Type B pancreatic cell (in vitro differentiated cells): ENCODE measurements at places on chromosomes 2 and 18. TPM values are rescaled to one million over a fixed set of nuclear protein-coding genes. Genes with fewer than 3 reads are reported as not detected.
A peak's percentile ranks its signal among the peaks of the same experiment; 100 is the strongest.

DNA sequence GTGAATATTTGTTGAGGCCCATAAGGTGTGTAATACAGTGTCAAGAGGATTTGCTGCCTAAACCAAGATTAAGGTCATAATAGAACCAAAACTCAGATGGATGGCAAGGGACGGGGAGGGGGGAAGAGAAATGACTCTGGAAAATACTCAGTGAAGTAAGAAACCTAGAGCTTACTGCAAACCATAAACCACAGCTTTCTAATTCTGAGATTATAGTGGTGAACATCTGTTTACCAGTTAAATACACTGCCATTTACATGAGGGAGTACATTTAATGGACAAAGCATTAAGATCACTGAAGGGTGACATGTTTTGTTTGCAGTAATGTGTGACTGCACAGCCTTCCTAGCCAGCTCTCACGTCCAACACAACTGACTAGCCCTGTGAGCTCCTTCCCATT lies 19.8 kb downstream of the EVX2 start:
- H3K27ac ChIP-seq = no peak overlapping the region

MYCN gene
- 24.6 and 68.3 TPM in 2 replicates for total RNA-seq

GRCh38 chr2:7225848-7226247 lies 308.6 kb downstream of the RNF144A start:
- DNase-seq = no peak
- H3K27ac ChIP-seq = no peak overlapping the region
- no peak overlapping the region for H3K4me3 ChIP-seq
- H3K4me1 ChIP-seq = no peaks in the 10 kb centered on the region
- H3K27me3 ChIP-seq = no peaks in the 10 kb centered on the region

DNA sequence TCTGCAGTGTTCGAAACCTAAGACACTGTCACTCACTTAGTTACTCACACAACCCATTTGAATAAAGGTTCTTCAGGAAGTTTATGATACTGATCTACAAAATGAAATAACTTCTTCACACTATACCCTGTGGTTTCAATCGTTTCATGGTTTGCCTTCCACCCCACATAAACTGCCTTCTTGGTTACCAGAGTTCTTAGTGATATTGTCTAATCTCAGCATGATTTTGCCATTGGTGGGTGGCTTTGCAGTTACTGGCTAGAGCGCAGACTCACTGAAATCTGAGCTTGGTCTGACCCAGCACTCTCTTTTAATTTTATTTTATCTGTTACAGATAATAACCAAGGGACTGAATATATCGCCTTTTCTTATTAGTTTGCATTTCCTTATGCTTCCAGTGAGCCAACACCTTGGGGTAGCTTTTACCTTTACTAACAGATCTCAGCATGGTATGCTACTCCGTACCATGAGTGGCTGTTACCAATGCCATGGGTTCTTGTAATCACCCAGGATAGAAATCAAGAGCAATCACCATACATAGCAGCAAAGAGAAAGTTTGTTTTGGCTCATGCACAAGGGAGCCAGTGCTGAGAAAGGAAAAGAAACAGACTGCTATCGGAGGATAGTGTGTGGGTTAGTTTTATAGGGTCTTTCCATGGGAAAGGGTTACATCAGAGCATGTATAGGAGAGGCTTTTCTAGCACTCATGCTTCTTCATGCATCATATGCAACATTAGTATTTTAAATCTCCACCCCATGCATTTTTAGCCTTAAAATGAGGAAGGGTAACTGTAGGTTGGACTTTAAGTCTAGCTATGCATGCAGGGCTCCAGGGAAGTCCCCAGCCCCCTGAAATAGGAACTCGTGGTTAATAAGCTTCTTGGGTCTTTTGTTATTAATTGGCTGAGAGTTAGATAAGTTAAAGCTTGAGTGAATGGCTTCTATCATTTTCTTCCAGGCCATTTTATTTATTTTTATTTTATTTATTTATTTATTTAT lies 33.3 kb downstream of the ANXA4 start:
- peaks cover 12% of the 10 kb centered on the region for H3K36me3 ChIP-seq
- H3K27ac ChIP-seq = peak overlapping the region; percentile 30
- DNase-seq = no peak

GRCh38 chr2:224268441-224268840 lies 133.5 kb downstream of the FAM124B start:
- H3K27ac ChIP-seq = no peak overlapping the region
- DNase-seq = no peak
- no peak overlapping the region for H3K4me3 ChIP-seq
- H3K27me3 ChIP-seq = peaks cover 3% of the 10 kb centered on the region
- H3K36me3 ChIP-seq = no peaks in the 10 kb centered on the region
- H3K4me1 ChIP-seq = peaks cover 15% of the 10 kb centered on the region

DNA sequence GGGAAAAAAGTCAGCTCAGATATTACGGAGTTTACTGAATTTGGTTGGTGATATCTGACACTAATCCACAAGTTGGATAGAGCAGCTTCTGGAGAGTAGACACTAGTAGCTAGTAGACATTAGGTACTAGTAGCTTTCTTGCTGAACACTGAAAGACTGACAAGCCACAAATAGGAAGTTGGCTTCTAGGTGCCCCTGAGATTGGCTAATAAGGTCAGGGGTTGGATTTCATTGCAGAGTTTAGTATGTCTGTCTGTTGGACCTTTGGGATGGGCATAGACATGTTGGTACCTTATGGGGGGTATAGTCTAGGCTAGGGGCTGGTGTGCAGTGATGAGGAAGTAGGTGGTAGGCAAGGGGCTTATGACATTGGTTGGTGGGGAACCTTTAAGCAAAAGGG lies 164.9 kb upstream of the LRRTM1 start:
- DNase-seq = no peak
- peaks cover 5% of the 10 kb centered on the region for H3K4me1 ChIP-seq
- no peaks in the 10 kb centered on the region for H3K27me3 ChIP-seq
- H3K36me3 ChIP-seq = no peaks in the 10 kb centered on the region

DNA sequence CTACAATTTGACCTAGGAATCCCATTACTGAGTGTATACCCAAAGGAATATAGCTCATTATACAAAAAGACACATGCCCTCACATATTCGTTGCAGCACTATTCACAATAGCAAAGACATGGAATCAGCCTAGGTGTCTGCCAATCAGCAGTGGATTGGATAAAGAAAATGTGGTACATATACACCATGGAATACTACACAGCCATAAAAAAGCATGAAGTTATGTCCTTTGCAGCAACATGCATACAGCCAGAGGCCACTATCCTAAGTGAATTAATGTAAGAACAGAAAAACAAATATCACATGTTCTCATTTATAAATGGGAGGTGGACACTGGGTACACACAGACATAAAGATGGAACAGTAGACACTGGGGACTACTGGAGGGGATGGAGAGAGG lies 54.0 kb downstream of the GREB1L start:
- H3K4me1 ChIP-seq = peaks cover 29% of the 10 kb centered on the region
- no peaks in the 10 kb centered on the region for H3K36me3 ChIP-seq
- no peak for DNase-seq
- H3K27ac ChIP-seq = no peak overlapping the region

UGT1A7 gene
- 0.19 TPM in 1 of 2 replicates, not detected in the other for total RNA-seq

RNU2-63P gene
- 4.9 and 18.8 TPM in 2 replicates for total RNA-seq

DNA sequence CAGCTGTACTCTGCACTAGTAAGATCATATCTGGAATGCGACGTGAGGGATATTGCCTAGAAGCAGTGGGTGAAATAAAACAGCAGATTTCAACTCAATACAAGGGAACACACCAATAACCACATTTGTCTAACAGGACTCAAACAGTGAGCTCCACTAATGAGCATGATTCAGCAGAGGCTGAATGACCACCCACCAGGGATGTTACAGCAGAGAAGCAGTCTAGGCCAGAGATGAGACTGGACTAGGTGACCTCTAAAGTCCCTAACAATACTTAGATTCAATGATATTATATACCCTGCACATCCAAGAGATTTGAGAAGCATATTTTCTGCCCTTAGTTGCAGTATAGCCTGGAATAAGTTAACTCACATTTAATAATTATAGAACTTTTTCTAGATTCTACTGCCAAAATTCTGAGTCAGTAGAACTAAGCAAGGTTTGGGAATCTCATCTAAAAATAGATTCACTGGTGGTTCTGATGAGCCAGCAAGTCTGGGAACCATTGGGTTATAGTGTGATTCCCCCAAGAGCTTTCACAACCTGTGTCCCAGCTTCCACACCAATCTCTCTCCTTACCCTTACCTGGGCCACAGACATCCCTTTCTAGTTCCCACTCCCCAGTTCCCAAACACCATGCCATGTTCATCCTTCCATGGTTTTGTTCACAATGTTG lies 6.3 kb downstream of the THOC1 start:
- peaks cover 5% of the 10 kb centered on the region for H3K4me1 ChIP-seq
- H3K27ac ChIP-seq = no peak overlapping the region
- no peaks in the 10 kb centered on the region for H3K27me3 ChIP-seq
- no peak overlapping the region for H3K4me3 ChIP-seq

KLHL30 gene
- 0.07 TPM in 1 of 2 replicates, not detected in the other for total RNA-seq

DNA sequence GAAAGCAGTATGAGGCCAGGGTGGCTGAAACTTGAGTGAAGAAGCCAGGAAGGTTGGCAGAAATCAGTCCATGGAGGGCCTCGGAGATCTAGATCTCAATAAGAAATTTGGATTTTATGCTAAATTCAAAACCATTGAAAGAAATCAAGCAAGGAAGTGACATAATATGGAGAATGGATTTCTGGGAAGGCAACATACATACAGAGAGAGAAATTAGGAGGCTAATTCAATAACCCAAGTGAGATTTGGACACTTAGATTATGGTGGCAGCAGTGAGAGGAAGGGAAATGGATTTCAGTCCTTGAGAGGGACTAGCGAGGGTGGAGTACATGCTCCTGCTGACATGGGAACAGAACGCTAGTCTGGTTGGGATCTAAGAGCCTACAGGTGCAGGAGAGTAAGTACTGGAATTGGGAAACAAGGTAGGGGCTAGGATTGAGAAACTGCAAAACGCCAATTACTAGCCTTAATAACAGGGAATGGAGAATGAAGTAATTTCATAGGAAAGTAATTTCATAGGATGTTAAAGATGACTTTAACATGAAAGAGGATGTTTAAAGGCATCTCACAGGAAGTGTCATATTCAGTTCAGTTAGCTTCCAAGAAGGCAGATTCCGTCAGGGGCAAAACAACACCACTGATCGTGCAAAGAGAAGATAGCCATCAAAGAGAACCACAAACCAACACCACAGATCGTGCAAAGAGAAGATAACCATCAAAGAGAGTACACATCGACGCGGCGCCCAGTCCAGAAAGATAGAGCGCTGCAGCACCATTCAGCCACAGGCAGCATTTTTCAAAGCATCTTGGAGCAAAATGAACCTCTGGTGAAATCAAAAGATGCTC lies 27.2 kb downstream of the CDKL4 start:
- H3K27ac ChIP-seq = peak overlapping the region; percentile 47
- H3K36me3 ChIP-seq = no peaks in the 10 kb centered on the region
- no peaks in the 10 kb centered on the region for H3K4me1 ChIP-seq
- no peak for DNase-seq

- no peaks in the 10 kb centered on the region for H3K27me3 ChIP-seq
- H3K36me3 ChIP-seq = peaks cover 4% of the 10 kb centered on the region
- H3K27ac ChIP-seq = no peak overlapping the region
Measured at GRCh38 chr2:199404841-199405240, 52.9 kb downstream of the SATB2 start.

REG1B gene
- not detected in 2 replicates for total RNA-seq

DNA sequence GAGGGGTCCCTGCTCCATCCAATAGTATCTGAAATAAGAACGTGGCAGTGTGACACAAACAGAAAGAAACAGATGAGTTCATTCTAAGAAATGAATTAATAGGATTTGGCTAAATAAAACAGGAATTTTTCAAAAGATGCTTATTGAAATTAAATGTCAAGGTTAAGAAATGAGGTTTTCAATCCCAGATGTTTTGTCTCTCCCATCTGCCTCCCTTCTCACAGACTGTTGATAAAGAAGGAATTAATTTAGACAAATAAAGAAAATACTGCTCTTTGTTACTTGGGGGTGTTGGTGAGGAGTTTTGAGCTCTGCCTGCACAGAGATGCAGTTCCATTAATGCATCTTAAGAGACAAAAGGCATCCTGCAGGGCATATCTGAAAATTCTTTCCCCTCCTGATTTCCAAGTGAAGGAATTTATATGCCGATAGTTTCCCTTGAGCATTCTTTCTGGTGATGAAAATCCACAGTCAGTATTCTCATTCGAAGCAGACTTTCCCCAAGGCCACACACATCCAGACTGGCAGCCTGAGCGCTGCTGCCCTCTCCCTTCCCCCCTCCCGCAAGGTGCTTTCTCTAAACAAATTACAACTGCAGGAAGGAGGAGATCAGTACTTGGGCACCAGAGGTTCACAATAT lies 385.4 kb upstream of the RND3 start:
- H3K4me3 ChIP-seq = peak overlapping the region; percentile 13
- H3K36me3 ChIP-seq = no peaks in the 10 kb centered on the region
- H3K27ac ChIP-seq = peak overlapping the region; percentile 7
- H3K27me3 ChIP-seq = no peaks in the 10 kb centered on the region

DNA sequence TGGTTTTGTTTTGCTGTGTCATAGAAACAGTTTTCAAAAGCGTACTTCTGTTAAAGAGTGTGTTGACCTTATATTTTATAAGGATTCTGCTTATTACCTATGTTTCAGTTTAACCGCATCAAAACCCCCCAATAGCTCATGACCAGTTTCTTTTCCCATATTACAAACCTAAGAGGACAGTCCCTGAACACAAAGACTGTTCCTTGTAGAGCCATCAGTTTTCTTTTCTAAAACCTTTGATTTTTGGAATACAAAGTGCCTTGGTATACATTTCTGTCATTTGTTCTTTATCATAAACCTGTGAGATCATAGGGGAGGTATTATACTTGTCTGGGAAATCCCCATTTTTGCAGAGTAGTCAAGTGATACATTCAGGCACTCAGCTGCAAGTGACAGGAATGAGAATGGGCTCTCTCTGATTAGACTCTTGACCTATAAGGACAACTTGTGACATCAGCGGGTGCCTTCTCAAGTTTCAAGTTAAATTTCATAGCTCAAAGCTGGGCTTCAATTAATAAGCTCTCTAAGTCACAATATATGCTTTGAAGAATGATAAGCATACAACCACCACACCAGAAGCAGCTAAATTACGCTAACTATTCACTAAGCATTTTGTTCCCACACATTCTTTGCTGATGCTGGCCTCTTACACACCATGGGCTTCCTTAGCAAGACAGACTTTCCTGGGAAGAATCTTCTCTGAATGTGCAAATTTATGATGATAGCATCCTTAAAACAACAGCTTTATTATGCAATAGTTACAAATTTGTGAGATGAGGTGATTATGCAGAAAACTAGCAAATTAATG lies 97.5 kb upstream of the CD302 start:
- peaks cover 26% of the 10 kb centered on the region for H3K27me3 ChIP-seq
- H3K36me3 ChIP-seq = no peaks in the 10 kb centered on the region
- peaks cover 28% of the 10 kb centered on the region for H3K4me1 ChIP-seq
- no peak overlapping the region for H3K27ac ChIP-seq

DNA sequence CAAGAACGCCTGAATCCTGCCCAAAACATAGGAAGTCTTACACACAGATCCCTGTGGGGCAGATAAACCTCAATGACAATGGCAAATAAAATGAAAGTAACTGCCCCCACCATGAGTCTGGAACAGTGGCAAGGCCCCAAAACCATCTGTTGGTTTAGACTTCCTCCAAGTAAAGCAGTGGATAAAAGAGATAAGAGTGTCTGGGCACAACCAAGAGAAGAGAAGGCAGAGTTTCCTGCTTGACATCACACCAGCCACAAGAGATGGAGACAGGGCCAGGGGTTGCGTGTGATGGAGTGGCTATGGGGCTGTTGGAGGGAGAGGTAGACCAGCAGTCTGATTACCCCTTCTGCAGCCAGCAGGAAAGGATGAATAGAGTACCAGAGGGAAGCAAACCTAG lies 212.1 kb upstream of the POU3F3 start:
- no peaks in the 10 kb centered on the region for H3K27me3 ChIP-seq
- H3K4me3 ChIP-seq = no peak overlapping the region
- H3K4me1 ChIP-seq = peaks cover 17% of the 10 kb centered on the region
- no peak for DNase-seq
- H3K36me3 ChIP-seq = no peaks in the 10 kb centered on the region
- H3K27ac ChIP-seq = no peak overlapping the region
